ENCODE measurements at places on chromosomes 12 and 14.

DNA sequence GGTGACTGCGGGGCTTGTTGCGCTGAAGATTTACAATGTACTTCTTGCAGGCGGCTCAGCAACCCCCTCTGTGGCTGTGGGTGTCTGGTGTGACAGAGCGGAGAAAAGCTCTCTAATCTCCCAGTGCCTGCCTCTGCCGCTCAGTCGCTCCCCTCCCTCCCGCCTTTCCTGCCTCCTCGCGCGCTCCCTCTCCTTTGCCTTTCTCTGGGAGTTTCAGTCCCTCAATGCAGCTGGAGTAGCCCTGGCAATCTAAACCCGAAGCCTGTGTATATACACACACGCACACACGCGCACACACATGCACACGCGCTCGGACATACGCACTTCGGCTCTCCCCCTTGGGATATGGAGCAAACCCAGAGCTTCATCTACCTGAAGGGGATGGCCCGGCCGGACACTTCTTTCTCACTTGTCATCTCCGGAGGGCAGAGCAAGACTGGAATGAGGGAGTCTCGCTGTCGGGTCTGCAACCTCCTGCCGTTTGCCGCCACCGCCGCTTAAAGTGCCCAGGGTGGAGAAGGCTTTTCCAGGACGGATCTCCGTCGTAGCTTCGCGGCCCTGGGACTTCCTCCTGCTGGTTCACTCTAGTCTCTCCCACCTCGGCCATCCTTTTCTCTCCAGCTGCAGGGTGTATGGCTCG lies 599 bp upstream of the TRHDE start:
- no peak for DNase-seq

DNA sequence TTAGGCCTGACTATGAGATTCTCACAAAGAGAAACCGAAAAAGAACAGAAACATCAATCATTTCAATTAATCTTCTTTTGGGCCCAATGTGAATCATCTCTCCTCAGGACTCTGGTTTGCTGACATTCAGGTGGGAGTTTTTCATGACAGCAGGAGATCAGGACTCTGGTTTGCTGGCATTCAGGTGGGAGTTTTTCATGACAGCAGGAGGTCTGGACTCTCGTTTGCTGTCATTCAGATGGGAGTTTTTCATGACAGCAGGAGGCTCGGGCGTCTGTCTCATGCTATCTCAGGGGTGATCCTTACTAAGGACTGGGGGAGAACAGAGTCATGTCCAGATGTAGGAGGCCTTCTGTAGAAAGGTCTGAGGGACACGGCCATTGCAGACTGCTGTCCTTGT lies 40.1 kb upstream of the PARP11 start:
- DNase-seq: no peak

DNA sequence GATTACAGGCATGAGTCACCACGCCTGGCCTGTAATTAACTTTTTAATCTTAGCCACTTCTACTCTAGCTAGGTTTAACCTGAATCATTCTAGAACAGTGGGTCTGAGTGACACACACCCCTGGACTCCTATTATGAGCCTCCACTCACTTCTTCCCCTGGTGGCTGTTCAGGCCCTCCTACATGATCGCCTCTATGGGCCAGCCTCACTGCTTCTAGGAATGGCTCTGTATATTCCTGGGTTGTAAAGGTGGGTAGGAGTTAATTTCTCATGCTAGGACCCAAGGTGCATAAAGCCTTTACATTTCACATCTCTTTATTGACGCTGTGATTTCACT lies 8.0 kb upstream of the RNU6-8 start:
- DNase-seq: no peak

- DNase-seq: no peak
Observed at GRCh38 chr14:50745401-50746058, 77.4 kb upstream of the SAV1 start.

- no peak for DNase-seq
Observed at GRCh38 chr14:102923925-102924486, 1.5 kb downstream of the AMN start.

DNA sequence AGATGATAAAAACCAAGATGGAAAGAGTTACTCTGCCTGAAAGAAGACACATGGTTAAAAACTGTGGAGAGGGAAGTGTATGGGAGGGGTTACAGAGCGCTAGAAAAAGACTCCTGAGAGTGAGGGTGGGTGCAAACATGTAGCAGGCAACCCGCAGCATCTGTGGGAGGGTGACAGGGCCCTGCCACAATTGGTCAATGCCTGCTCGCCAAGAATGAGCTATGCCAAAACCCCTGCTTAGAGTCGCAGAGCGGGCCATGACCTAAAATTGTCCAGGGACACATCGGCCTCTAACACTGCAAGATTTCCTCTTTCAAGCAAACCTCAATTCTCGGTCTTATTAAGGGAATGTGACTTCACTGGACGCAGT lies 700 bp downstream of the PRKAG1 start:
- DNase-seq: peak; percentile 51

- DNase-seq: no peak
Observed at GRCh38 chr14:24108336-24108874, 6.2 kb upstream of the DCAF11 start.

- DNase-seq: no peak
Observed at GRCh38 chr12:27549236-27549800, 25.3 kb downstream of the PPFIBP1 start.

- DNase-seq: no peak
Observed at GRCh38 chr12:1917172-1918070, 1.0 kb downstream of the CACNA2D4 start.

DNA sequence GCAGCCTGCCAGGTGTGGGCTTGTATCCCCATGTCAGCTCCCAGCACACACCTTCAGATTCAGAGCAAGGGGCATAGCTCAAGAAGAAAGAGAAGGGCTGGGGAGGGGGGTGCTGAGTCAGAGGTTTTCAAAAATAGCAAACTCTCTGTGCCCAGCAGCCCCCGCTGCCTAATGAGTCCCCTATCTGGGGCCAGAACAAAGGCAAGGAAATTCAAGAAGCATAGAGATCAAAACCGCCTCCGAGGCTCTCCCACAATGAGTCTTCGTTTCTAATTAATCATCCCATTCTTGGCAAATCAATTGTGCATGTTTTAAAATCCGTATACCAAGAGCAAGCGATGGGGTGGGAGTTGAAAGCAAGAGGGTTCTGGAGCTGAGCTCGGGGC lies 19.5 kb upstream of the CMKLR1 start:
- DNase-seq: no peak

GRCh38 chr14:63487724-63488123 lies 55.5 kb downstream of the PPP2R5E start:
- DNase-seq: no peak

GRCh38 chr14:93537951-93538350 lies 107.2 kb downstream of the UNC79 start:
- no peak for DNase-seq

GRCh38 chr12:34257093-34257492 lies 234.8 kb downstream of the ALG10 start:
- no peak for DNase-seq

DNA sequence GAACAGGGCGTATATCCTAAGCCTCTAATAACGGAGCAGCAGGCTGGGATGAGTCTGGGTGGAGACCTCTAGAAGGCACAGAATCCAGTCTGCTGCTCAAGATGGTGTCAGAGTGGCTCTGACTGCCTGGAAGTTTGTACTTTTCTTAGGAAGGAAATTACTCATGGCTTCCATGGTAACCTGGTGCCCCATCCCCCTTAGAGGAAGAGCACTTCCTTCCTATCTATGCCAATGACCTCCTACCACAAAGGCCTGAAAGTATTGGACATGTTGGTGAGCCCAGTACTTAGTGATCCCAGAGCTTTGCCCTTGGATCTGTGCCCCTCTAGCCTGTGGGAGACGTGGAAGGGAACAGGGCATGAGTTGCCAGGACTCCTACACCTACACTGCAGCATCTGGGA lies 1.5 kb downstream of the BATF start:
- DNase-seq: no peak

GRCh38 chr12:108046650-108047049 lies 82.4 kb upstream of the WSCD2 start:
- no peak for DNase-seq

DNA sequence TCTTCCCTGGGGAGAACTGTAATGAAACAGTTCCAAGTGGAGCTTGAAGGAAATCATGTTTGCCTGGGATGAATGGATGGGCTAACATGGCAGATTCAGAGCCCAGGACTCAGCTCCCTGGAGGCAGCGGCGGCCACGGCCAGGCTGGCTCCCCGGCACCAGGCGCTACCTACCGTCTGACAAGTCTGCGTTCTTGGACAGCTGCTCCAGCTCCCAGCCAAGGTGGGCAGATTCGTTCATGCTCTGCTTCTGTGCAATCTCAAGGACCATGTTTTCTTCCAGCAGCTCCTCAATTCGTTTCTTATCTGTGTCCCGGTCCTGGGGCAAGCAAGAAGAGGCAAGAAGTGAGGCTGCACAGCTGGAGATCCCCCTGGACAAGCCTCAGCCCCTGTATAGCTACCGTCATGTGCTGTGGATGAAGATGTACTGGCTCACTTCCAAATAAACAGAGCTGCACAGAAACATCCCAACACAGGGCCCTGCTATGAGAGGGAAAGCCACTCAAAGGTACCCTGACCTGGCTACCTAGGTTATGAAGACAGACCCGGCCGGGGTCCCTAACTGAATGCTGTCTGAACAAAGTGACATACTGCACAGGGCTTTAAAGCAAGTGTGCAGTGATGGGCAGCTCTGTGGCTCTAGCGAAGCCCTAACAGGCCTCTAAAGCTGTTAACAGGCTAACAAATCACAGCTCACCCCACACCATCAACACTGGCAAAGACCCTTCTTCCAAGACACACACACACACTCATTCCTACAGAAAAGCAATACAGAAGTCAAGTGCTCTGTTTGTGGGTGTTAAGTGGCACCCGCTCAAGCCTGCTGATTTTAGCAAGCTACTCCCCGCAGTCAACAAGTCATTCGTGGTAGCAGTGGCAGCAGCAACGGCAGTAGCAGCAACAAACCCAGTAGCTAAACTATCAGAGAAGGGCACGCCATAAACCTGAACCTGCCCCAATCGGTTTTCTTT lies 80.4 kb upstream of the GPR68 start:
- DNase-seq: no peak

DNA sequence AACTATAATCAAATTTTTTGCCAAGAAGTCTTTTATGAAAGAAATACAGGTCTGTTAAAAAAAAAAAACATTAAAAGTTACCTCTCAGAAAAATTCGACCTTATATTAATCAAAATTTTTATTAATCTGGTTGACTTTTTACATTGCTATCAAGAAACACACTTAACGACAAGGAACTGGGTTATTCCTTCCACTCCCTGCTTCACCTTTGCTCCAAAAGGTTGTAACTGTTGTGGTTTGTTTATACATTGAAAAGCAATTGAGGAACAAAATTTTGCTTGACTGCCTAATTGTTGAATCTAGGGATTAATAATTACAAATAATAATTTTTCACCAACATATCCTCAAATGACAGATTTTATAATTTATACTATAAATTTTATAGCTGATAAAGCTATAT lies 28.4 kb downstream of the TSPAN8 start:
- no peak for DNase-seq

- DNase-seq: no peak
Observed at GRCh38 chr12:104477510-104478390, 21.0 kb downstream of the CHST11 start.

GRCh38 chr14:60553808-60554207 lies 44.9 kb downstream of the SIX6 start:
- no peak for DNase-seq

- DNase-seq: no peak
Observed at GRCh38 chr12:113805673-113806072, 160.5 kb downstream of the RBM19 start.

DNA sequence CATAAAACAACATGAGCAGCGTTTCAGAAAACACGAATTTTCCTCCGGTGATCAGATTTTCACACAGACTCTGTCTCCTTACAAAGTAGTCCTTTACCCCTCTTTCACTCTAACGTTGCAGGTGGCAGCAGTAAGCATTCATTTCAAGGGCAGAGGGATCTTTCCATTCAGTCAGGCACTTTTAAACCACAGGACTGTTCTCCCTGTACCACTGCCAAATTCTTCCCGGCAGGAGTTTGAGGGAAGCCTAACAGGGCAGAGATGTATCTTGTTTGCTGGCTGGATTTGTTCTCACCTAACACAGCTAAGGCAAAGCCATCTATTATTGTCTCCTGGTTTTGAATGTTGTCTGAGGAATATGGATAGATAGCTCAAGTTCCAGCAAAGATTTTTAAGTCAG lies 1187.3 kb upstream of the SEL1L start:
- no peak for DNase-seq

GRCh38 chr12:62635649-62636048 lies 169.0 kb downstream of the MON2 start:
- DNase-seq: no peak

DNA sequence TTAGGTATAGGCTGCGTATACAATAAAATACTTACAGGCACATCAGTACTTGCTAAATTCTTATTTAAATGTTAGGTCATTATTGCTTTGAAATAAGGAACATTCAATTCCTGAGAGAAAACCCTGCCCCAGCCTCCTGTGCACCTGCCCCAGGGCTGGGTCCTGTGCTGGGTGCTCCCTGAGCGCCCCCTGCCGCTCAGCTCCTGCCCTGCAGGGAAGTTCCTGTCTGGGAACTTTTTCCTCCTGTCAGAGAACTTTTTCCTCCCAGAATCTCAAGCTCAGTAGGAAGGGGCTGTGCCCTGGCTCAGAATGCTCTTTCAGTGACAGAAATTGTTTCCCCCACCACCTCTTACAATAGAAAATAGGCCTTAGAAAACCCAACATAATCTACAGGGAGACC lies 751.1 kb downstream of the TMEM121 start:
- DNase-seq: peak; percentile 36

All from stimulated activated CD4-positive, alpha-beta T cell treated with anti-CD3 and anti-CD28 coated beads, Interleukin-2, amount 100 ng/mL, for 48 hours (primary cell).